ENCODE measurements at places on chromosomes 11 and 22.
A peak's percentile ranks its signal among the peaks of the same experiment; 100 is the strongest.

- DNase-seq = no peak
Measured at GRCh38 chr11:72221386-72222075, 3.0 kb upstream of the INPPL1 start.

- DNase-seq = no peak
Measured at GRCh38 chr11:16911658-16912057, 102.6 kb downstream of the PLEKHA7 start.

- DNase-seq = no peak
Measured at GRCh38 chr11:57357856-57358255, 19.7 kb downstream of the P2RX3 start.

- DNase-seq = no peak
Measured at GRCh38 chr11:1397146-1397861, 7.6 kb downstream of the BRSK2 start.

DNA sequence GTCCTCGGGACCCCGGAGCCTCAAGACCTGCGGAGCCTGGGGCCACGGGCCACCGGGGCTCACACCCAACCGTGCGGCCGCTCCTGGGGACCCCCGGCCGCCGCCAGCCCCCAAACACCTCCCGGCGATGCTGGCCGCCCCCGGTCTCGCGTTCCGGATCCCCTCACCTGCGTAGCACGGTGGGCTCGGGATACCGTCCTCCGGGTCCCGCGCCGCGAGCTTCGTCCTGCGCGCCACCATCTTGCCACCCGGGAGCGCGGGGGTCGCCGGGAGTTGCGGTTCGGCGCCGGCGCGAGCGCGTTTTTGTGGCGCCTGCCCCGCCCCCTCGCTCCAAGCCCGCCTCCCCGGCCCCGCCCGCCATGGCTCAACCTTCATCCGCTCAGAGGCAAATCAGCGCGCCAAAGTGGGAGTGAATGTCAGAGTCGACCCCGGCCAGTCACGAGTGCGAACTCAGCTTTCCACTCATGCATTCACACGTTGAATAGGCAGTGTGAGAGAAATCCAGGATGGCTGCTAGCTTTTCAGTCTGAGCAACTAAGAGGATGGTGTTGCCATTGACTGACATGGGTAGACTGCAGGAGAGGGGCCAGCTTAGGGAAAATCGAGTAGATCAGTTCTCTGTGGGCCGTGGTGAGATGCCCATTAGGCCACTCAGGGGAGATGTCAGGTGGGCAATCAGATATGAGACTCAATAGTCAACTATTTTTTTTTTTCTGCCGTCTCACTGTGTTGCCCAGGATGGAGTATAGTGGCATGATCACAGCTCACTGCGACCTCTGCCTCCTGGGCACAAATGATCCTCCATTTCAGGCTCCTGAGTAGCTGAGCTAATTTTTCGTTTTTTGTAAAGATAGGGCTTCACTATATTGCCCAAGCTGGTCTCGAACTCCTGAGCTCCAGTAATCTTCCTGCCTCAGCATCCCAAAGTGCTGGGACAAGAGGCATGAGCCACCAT lies 28.3 kb downstream of the SERHL2 start:
- peak; percentile 73 for DNase-seq

DNA sequence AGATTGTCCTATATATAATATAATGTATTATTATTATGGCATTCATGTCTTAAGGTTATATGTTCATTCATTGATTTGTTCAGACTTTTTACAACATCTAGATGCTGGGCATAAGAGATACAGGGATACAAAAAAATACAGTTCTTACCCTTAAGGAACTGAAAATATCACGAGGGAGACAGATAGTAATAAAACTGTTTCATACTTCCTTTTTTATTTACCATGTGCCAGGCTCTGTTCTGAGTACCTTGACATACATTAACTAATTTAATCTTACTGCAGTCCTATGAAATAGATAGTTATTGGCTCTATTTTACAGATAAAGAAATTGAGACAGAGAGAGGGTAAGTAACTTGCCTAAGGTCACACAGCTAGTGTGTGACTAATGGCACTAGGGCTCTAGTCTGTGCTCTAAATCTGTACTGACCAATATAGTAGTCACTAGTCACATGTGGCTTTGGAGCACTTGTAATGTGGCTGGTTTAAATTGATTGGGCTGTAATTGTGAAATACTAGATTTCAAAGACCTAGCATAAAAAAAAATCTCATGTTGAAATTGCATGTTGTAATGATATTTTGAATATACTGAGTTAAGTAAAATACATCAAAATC lies 21.3 kb downstream of the TRIM44 start:
- no peak for DNase-seq

- no peak for DNase-seq
Measured at GRCh38 chr11:119350302-119350701, 3.8 kb upstream of the MFRP start.

GRCh38 chr11:12377824-12378593 lies 638 bp downstream of the PARVA start:
- no peak for DNase-seq

DNA sequence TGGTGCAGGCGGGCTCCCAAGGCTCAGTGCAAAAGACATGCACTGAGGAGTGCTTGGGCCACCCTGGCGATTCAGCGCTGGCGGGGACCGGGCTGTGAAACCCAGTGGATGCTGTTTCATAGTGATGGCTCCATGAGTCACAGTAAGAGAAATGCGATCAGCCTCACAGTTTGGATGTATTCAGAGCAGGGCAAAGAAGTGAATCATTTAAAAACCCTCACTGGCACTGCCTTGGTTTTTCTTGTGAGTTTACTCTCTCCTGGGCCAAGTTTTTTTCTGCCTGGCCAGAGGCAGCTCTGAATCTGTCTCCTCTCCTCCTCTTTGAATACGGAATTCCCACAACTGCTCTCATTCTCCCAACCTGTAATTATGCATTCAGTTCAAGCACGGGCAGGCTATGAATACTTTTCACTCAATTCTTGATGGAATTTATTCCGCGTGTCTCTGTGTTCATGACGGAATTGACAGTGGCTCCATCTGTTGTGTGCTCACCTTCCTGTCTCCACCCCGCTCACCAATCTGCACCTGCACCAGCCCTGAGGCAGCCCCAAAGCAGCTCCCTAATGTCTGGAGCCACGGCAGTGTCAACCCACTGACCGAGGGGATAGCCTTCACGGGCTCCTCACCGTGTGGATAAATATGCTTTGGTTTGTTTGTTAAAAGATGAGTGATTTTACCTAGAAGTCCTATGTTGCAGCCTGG lies 14.9 kb downstream of the ADAMTS8 start:
- DNase-seq = no peak

- DNase-seq = no peak
Measured at GRCh38 chr22:43554694-43555365, 143.0 kb downstream of the MPPED1 start.

- DNase-seq = no peak
Measured at GRCh38 chr11:117664897-117665296, 132.1 kb downstream of the DSCAML1 start.

GRCh38 chr11:66685276-66686099 lies 7.8 kb upstream of the RBM4B start:
- DNase-seq = no peak

DNA sequence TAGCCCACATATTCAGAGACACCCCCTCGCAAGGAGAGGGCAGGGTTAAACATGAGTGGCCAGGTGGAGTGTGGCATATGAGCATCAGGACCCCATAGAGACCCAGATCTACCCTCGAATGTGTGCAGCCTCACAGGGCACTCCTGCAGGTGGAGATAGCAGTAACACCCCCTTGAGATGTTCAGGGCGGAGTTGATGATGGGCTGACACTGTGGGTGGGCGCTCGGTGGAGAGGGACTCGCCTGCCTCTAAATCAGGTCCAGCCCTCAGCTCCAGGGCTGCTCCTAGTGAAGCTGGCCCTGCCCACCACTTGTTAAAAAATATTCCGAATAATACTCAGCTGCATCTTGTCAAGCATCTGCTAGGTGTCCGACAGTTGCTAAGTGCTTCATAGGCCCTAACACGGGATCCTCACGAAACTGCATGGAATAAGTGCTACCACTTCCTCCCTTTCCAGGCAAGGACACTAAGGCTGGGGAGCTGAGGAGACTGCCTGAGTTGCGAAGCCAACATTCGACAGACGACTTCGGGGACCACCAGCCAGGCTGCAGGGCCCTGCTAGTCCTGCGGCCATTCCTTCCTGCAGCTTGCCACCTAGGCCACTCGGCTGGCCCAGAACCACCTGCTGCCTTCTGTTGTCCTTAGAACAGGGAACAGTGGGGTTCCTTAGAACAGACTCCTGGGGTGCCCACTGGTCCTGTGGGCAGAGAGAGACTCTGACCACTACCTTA lies 74.0 kb upstream of the WNT11 start:
- DNase-seq = no peak

Measured in CD8-positive, alpha-beta memory T cell (primary cell).